ENCODE measurements at places on chromosomes 7 and 10.

- peak overlapping the region; percentile 66 for H3K4me3 ChIP-seq
- no peak overlapping the region for H3K27ac ChIP-seq
- H3K36me3 ChIP-seq, result no peaks in the 10 kb centered on the region
- H3K27me3 ChIP-seq, result peaks cover 21% of the 10 kb centered on the region
- DNase-seq, result no peak
- H3K4me1 ChIP-seq, result peaks cover 15% of the 10 kb centered on the region
Measured at GRCh38 chr10:35641676-35642034, 441 bp downstream of the FZD8 start.

DNA sequence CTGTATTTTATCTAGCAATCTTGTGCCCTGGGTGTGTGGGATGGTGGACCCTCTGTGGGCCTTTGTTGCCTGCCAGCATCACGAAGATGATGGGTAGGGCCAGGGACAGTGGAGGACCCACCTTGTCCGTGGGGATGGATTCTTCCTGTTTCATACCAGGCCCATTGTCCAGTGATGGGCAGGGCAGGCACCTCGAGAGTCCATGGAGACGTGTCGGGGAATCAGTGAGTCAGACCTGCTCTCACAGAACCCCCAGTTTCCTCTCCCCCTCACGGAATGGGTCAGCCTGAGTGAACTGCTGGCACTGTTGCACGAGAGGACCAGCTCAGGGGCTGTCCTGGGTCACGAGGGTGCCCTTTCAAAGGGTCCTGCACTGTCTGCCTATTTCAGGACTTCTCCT, 401.2 kb downstream of the RPS24 start:
- DNase-seq, result no peak
- H3K4me3 ChIP-seq, result no peak overlapping the region
- peaks cover 91% of the 10 kb centered on the region for H3K27me3 ChIP-seq
- no peaks in the 10 kb centered on the region for H3K36me3 ChIP-seq
- no peaks in the 10 kb centered on the region for H3K4me1 ChIP-seq
- no peak overlapping the region for H3K27ac ChIP-seq

DNA sequence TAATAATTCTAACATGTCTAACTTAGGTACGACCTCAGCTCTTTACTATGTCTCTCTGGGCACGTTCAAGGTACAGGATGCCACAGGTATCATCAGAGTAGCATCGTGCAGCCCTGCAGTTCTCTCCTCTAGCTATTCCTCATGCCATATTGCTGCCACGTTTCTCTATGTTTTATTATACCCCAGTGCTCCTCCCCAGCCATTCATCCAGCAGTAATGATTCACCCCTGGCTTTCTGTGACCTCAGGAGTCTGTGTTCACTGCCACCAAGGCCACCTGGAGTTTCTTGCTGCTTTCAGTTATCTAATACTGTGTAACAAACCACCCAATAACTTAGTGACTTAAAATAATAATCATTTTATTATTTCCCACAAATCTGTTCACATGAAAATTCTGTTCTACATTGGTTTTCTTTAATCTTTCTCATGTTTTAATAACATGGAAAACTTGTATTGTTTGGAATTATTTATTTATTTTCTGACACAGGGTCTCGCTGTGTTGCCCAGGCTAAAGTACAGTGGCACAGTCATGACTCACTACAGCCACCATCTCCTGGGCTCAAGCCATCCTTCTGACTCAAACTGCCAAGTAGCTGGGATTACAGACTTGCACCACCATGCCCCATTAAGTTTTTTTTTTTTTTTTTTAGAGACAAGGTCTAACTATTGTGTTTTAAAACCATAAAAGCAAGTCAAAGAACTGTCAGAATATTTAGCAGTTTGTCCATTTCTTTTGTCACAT, 21.8 kb downstream of the REEP3 start:
- H3K27ac ChIP-seq, result no peak overlapping the region
- DNase-seq, result no peak
- no peaks in the 10 kb centered on the region for H3K27me3 ChIP-seq

DNA sequence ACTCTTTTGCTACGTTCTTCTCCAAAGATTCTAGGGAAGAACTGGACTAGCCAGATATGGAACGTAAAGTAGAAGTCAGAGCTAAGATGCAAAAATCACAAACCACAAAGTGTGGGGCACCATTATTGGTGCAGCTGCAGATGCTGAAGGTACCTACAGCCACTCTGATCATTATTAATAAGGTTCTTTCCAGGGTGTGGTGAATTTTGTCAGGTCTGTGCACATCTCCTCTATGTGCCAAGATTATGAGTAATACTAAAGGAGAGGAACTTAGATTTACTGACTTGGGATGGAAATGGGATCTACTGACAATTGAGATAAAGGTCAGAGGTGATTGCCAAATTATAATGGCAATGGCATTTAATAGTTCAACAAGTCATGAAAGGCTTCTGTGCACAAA, 148.2 kb downstream of the RAPGEF5 start:
- DNase-seq, result no peak
- H3K4me3 ChIP-seq, result no peak overlapping the region
- H3K27ac ChIP-seq, result no peak overlapping the region
- no peaks in the 10 kb centered on the region for H3K36me3 ChIP-seq
- peaks cover 16% of the 10 kb centered on the region for H3K27me3 ChIP-seq

GRCh38 chr10:31936933-31937332, 8.3 kb upstream of the ARHGAP12 start:
- no peak overlapping the region for H3K27ac ChIP-seq
- no peak overlapping the region for H3K4me3 ChIP-seq
- H3K4me1 ChIP-seq, result no peaks in the 10 kb centered on the region
- no peak for DNase-seq

GRCh38 chr10:96921655-96922054, 89.6 kb downstream of the LCOR start:
- H3K27ac ChIP-seq, result no peak overlapping the region
- DNase-seq, result no peak
- H3K4me3 ChIP-seq, result no peak overlapping the region
- peaks cover 54% of the 10 kb centered on the region for H3K4me1 ChIP-seq
- peaks cover 15% of the 10 kb centered on the region for H3K36me3 ChIP-seq

GRCh38 chr10:52146766-52147165, 167.3 kb upstream of the DKK1 start:
- H3K4me3 ChIP-seq, result no peak overlapping the region
- H3K27me3 ChIP-seq, result no peaks in the 10 kb centered on the region
- no peak for DNase-seq

DNA sequence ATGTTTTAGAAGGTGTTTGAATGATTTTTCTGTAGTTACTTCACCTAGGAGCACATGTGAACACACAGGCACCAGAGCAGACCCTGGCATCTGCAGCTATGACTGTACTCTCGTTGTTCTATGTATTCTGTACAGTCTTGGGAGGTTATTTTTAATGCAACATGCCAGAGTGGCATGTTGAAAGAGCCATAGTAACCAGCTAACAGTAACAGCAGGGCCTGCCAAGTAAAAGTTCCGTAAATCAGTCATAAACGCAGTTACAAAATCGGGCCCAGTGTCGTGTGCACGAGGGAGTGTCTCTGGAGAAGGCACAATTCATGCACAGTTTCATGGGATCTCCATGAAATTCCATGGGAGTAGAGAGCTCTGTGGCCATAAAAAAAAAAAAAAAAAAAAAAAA, 108.3 kb upstream of the CDK6 start:
- no peak overlapping the region for H3K4me3 ChIP-seq
- H3K27ac ChIP-seq, result no peak overlapping the region
- H3K4me1 ChIP-seq, result no peaks in the 10 kb centered on the region
- no peak for DNase-seq
- H3K36me3 ChIP-seq, result no peaks in the 10 kb centered on the region

DNA sequence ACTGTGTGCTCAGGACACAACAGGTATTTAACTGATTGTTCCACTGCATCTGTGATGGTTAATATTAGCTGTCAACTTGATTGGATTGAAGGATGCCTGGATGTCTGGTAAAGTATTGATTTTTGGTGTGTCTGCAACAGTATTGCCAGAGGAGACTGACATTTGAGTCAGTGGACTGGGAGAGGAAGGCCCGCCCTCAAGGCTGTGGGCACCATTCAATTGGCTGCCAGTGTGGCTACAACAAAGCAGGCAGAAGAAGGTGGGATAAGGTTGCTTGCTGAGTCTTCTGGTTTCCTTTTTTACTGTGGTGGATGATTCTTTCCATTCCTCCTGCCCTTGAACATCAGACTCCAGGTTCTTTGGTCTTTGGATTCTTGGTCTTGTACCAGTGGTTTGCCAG, 137.1 kb upstream of the FAM13C start:
- H3K27ac ChIP-seq, result no peak overlapping the region
- no peaks in the 10 kb centered on the region for H3K4me1 ChIP-seq
- H3K36me3 ChIP-seq, result no peaks in the 10 kb centered on the region
- peaks cover 7% of the 10 kb centered on the region for H3K27me3 ChIP-seq

DNA sequence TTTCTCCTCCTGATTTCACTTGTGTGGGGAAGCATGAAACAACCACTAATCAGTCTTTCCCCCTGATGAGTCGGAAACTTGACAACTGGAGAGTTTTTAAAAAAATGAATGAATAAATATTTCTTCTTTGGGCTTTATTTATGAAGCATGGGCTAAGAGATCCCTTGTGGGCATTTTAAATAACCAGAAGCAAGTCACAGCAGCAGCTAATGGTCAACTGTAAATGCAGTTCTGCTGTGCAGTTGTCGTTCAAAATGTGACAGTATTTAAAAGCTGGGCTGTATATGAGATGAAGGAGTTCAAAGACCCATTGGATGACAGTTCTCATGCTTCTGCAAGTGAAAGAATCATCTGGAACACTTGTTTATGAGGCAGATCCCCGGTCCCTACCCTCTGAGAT, 54.1 kb downstream of the STEAP1B start:
- no peak for DNase-seq
- H3K27me3 ChIP-seq, result peaks cover 19% of the 10 kb centered on the region
- H3K4me3 ChIP-seq, result no peak overlapping the region
- peaks cover 3% of the 10 kb centered on the region for H3K4me1 ChIP-seq
- no peak overlapping the region for H3K27ac ChIP-seq

DNA sequence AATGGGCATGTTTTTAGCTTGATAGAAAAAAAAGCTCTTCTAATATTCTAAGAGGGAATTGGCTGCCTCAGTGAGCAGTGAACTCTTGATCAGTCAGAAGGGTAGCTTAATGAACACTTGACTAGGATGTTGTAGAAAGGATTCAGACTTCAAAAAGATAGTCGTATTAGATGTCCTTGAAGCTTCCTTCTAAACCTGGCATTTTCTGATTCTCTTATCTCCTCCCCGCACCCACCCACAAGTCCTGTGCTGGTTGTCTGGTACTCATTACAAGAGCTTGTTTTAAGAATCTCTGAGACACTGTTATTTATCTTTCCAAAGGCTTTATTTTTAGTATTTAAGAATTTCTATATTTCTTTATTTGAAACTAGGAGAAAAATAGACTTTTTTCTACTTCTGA, 7.4 kb upstream of the SMIM30 start:
- no peak overlapping the region for H3K27ac ChIP-seq
- peaks cover 8% of the 10 kb centered on the region for H3K27me3 ChIP-seq
- no peaks in the 10 kb centered on the region for H3K36me3 ChIP-seq

DNA sequence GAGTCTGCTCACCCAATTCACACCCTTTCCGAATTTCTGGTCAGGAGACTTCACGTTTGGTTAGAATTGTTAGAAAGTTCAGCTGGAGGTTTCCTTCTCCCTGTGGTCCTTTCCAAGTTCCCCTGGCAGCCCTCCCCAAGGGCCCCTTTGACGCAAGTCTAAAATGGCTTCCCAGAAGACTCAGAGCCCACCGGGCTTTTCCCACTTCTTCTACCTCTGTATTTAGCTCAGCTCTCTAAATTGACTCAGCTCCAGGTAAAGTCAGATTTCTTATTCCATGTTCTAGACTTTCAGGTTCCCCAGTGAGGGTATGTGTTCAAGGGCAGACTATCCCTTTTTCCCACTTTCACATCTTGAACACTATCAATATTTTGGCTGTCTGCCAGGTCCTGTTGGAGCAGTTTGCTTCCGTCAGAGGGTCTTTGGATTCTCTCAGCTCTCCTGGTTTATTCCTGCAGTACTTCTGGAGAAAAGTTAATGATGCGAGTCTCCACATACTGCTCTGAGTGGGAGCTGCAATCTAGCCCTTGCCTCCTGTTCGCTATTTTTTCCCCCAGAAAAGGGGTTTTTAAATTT, 53.1 kb upstream of the ZNF273 start:
- H3K36me3 ChIP-seq, result no peaks in the 10 kb centered on the region
- no peaks in the 10 kb centered on the region for H3K4me1 ChIP-seq
- no peak for DNase-seq
- no peaks in the 10 kb centered on the region for H3K27me3 ChIP-seq
- H3K27ac ChIP-seq, result no peak overlapping the region
- H3K4me3 ChIP-seq, result no peak overlapping the region

- peaks cover 1% of the 10 kb centered on the region for H3K4me1 ChIP-seq
- no peak overlapping the region for H3K27ac ChIP-seq
- DNase-seq, result no peak
- H3K27me3 ChIP-seq, result peaks cover 12% of the 10 kb centered on the region
- H3K36me3 ChIP-seq, result no peaks in the 10 kb centered on the region
Measured at GRCh38 chr7:51017576-51018535, 235.2 kb upstream of the GRB10 start.

DNA sequence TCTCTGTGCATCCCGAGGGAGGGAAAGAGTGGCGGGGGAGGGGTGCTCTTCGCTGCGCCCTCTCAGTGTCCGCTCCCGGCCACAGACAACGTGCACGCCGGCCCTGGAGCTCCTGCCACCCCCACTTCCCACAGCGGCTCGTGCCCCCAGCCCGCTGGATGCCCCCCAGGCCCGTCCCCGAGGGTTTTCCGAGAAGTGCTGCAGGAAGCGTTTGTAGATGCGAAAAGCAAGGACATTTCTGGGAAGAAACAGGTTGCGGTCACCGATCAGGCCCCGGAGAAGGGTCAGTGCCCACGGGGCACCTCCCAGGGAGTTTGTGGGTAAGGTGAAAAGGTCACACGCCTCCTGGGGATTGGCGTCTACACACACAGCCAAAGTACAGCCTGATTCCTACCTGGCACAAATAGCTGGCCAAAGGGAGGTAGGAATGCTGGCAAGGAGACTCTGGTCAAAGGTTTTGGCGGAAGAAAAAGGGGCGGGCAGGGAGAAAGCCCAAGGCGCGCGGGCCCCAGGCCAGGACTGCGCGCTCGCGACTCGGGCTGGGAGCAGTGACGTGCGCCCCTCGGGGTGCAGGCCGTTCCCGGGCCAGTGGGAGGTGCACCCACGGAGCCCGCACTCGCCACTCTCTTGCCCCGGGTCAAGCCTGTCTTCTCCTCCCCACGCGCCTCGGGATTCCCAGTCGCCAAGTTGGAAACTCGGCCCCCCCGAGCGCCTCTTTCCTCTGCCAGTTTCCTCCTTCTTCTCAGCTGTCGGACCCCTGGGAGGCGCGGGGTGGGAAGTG, 1.5 kb upstream of the NRP1 start:
- H3K27ac ChIP-seq, result no peak overlapping the region
- no peaks in the 10 kb centered on the region for H3K36me3 ChIP-seq
- H3K4me3 ChIP-seq, result no peak overlapping the region
- H3K27me3 ChIP-seq, result peaks cover 81% of the 10 kb centered on the region

GRCh38 chr7:89714131-89714530, 440.1 kb upstream of the STEAP1 start:
- no peaks in the 10 kb centered on the region for H3K27me3 ChIP-seq
- no peak overlapping the region for H3K4me3 ChIP-seq
- DNase-seq, result no peak
- H3K4me1 ChIP-seq, result no peaks in the 10 kb centered on the region
